Endothelial cell of umbilical vein (primary cell): ENCODE measurements at places on chromosomes 3 and 15.

DNA sequence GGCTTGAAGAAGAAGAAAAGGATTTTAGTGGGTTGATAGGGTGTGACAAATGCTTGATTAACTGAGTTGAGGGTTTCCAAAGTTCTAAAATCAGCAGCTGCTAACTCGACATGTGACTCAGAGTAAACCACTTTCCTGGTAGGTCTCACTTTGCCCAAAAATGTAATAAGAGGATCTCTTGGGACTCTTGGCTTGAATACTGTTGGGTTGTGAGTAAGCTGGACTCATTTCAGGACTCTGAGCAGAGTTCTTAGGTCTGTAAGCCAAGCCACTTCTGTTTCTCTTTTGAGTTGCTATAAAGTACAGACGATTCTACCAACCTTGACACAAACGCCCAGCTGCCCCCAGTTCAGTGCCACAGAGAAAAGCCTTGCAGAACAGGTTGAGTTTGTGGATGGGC lies 241.1 kb downstream of the ZNF621 start:
- DNase-seq, result no peak

DNA sequence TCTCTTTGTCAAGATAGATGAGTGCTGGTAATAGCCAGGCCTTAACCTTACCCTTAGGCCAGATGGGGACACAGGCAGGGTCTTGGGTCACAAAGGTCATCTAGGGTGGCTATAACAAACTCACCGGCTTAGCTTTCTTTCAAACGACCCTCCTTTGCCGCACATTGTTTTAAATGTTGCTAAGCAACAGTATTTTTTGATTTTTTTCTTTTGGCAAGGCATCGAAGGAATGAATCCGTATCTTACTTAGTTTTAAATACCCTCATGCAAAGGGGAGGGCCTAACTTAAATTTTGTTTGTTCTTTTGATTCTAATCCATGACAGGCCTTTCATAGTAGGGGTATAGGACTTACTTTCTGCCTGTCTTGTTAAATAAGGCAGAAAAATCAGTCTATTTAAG lies 35.2 kb downstream of the ITPR1 start:
- no peak for DNase-seq

GRCh38 chr15:40044717-40045571 lies 6.0 kb upstream of the SRP14 start:
- DNase-seq, result peak; percentile 83

DNA sequence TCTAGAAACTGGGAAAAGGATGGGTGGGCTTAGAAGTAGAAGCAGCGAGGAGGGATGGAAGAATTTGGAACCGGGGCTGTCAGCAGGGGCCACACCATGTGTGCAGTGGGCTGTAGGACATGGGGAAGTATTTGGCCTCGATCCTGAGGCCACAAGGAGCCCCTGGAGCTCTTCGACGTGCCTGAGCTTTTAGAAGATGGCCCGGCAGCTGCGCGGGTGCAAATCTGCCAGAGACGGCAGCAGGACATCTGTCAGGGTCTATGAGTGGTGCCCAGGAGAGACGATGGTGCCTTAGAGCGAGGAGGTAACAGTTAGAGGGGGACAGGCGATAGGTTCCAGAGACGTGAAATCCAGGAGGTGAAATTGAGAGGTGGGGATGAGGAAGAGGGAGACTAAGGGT lies 321.1 kb downstream of the UACA start:
- DNase-seq, result no peak

- DNase-seq, result no peak
These were observed 1146.6 kb downstream of the ROBO1 start for GRCh38 chr3:78621061-78621716.

- no peak for DNase-seq
These were observed 420.6 kb downstream of the SHQ1 start for GRCh38 chr3:72427624-72428023.

- DNase-seq, result no peak
These were observed 29.0 kb downstream of the ETV5 start for GRCh38 chr3:186079925-186080324.

DNA sequence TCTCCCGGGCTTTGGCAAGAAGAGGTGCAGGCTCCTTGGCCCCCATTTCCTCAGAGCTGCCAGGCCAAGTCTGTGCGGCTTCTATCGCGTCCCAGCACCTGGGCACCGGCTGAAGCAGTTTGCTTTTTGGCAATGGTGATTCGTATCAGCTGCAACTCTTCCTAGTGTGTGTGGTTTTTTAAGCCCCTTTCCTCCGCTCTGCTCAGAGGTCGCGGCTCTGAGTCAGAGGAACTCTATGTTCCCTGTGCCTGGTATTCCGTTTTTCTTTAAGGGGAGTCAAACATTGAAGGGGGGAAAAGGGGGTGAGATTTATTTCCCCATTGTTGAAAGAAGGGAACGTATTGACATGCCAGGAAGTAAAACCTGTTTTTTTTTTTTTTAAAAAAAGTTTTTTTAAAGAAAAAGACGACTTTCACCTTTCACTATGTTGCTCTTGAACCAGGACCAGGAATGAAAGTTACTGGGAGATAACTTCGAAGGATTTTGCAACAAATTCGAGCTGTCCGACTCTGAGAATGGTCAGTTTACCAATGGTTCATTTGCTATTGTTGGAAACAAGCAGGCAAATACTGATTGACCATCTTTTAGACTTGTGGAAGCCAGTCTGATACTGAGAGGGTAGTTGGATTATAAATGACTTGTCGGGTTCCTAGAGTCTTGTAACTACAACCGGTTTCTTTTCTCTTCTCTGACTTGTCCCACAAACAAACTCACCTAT lies 1.1 kb downstream of the ARMC8 start:
- peak; percentile 73 for DNase-seq
